ENCODE measurements at places on chromosomes 12 and 14.

DNA sequence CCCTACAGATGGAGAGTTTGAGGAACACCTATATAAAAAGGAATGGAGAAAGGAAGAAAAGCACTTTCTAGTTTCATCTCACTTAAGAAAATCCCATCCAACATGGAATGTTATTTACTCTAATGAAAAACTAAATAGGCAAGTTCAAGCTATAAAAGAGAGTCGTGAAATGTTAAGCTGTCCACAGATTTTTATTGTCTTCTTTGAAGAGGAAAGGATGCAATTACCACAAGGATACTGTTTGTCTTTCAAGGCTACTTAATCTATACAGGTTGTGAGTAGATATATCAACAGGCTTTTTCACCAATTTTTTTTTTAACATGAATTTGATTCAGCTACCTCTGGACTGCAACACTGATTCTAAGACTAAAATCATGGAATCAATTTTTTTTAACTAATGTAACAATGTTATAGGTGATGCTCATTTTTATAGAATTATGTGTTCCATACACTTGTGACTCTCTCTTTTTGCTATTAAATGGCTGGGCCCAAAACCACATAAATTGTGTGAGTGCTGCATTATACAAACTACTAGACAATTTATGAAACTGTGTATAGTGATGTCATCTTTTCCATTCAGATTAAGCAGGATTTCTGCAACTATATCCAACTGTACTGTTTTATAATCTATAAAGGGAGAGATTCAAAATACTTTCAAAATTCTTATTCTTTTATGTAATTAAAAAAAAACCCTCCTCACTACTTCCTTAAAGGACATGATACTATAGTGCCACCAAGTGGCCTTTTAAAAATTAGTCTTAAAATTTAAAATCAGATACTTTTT is 26.8 kb upstream of the BMAL2 start:
- peak; percentile 22 for DNase-seq

GRCh38 chr12:127008755-127009403 is 1258.1 kb upstream of the TMEM132C start:
- DNase-seq = no peak

DNA sequence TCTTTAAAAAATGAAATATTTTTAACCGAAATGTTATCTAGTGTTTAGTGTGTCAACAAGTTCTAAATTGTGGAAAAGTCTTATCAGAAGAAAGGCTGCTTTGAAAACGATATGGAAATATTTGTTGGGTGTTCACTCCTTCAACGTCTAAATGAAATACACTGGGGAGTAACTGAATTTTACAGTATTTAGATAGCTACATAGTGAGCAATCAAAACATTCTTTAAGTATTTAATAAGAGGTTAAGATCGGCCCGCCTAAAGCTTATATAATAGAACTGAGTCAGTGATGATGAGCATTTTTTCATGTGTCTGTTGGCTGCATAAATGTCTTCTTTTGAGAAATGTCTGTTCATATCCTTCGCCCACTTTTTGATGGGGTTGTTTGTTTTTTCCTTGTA is 228.3 kb downstream of the RAD51B start:
- peak; percentile 56 for DNase-seq

- DNase-seq = no peak
Observed at GRCh38 chr12:110012137-110012536, 12.9 kb downstream of the ANKRD13A start.

GRCh38 chr12:81176796-81177195 is 98.9 kb downstream of the ACSS3 start:
- peak; percentile 1 for DNase-seq

GRCh38 chr12:104485651-104486362 is 29.1 kb downstream of the CHST11 start:
- no peak for DNase-seq

DNA sequence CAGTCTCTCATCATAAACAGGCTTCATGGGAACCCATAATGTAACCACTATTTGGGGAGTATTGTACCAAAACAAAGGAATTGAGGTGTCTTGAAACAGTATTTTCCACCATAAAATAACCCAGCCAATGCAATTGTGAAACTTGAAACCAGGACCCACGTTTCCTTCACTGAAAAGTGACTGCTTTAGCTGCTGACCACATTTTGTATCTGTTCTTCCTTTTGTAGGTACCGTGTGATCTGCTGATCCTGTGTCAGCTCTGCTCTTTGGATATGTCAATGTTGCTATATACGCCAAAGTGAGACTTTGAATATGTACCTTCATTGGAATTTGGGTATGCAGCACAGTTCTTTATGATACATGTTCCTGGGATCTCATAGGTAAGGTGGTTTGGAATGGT is 95.1 kb upstream of the CNTN1 start:
- no peak for DNase-seq

GRCh38 chr14:105859717-105860614 is 333.6 kb downstream of the TMEM121 start:
- DNase-seq = no peak

DNA sequence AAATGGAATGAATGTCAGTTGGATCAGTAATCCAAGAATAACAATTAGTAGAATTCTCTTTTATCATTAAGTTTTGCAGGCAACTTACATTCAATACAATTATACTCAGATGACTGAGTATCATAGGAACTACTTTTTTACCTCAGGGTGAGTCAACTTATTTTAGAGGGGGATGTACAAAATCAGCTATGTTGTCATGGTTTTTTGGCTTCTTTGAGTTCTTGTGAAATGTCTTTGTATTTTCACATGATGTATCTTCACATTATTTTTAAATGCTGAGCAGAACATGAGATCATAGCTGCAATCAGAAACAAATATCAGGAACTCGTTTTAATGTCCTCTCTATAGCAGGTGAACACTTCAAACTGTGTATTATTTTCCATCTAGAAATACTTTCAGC is 65.3 kb upstream of the PTPRR start:
- no peak for DNase-seq

GRCh38 chr12:64707362-64707761 is 51.8 kb downstream of the GNS start:
- no peak for DNase-seq

- no peak for DNase-seq
Observed at GRCh38 chr12:122159882-122160281, 14.1 kb downstream of the IL31 start.
